ENCODE measurements at places on chromosomes 2 and 18.

GRCh38 chr2:204776781-204777559 is 231.7 kb downstream of the PARD3B start:
- no peaks in the 10 kb centered on the region for H3K36me3 ChIP-seq
- no peak overlapping the region for H3K4me3 ChIP-seq
- H3K27ac ChIP-seq = peak overlapping the region; percentile 56

DNA sequence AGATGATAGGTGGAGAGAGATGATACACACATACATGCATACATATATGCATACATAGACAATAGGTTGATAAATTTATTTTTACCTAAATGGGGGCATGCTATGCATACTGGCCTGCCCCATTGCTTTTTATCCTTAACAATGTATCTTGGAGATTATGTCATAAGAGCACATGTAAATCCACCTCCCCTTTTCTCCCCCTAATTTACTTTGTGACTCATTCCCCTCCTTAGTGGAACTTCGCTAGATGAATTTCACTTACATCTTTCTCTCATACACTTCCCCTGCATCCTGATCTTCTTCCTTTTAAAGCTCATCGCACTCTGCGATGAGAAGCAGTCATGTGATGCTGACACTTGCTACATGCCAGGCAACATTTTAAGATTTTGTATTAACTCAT is 223.6 kb downstream of the C1D start:
- no peak for DNase-seq
- peaks cover 28% of the 10 kb centered on the region for H3K4me1 ChIP-seq
- H3K36me3 ChIP-seq = no peaks in the 10 kb centered on the region
- no peaks in the 10 kb centered on the region for H3K27me3 ChIP-seq

- H3K4me3 ChIP-seq = no peak overlapping the region
- H3K27me3 ChIP-seq = peaks cover 26% of the 10 kb centered on the region
- H3K4me1 ChIP-seq = peaks cover 4% of the 10 kb centered on the region
Observed at GRCh38 chr2:26523750-26524149, 45.8 kb upstream of the OTOF start.

DNA sequence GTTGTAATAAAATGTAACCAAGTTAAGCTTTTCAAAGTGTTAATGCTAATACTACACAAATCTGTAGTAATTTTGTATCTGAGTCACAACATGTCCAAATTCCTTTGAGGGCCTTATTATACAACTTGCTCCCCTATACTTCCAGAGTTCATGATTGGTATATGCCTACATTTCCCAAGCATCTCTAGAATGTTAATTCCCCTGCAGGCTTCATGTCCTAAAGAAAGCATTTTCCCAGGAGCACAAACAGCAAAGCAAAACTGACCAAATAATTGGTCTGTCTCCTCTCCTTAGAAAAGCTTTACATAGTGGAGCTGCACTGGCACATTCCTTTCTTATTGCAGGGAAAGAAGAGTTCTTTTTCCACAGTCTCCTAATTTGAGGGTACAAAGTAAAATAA is 3.7 kb downstream of the ALS2 start:
- no peaks in the 10 kb centered on the region for H3K27me3 ChIP-seq
- H3K27ac ChIP-seq = peak overlapping the region; percentile 74
- H3K4me3 ChIP-seq = no peak overlapping the region
- H3K36me3 ChIP-seq = no peaks in the 10 kb centered on the region
- DNase-seq = no peak

DNA sequence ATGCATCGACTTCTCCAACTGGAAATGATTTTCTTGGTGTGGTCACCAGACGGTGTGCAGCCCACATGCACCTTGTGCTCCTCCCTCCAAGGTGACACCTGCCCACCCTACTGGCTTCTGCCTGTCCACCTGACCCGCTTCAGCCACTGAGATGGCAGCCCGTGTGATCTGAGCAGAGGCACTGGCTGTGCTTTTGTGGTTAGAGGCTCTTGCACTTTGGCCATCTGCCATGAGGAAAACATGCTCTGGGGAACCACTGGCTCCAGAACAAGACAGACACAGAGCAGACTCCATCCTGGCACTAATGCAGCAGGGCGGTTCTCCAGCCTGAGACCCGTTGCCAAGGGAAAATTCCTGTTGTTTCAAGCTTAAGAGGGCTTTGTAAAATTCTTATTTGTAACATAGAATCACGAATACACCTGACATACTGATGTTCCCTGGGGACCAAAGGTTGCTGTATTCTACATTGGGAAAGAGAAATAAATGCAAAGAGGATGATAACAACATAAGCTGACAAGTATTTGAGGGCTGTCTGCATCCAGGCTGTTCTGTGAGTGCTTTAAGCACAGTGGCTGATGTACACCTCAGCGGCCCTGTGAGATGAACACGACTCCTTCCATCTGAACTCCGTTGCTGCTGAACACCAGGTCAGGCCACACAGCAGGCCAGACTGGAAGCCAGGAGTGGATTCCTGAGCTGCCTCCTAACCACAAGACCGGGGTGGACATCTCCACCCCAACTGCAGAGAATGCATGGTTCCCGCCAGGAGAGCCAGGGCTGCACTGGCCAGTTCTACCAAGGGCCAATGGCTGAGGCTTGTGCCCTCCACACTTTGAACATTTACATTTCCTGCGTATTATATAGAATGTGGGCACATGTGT is 820.4 kb downstream of the GALR1 start:
- H3K4me3 ChIP-seq = no peak overlapping the region
- H3K27me3 ChIP-seq = peaks cover 25% of the 10 kb centered on the region
- no peaks in the 10 kb centered on the region for H3K4me1 ChIP-seq
- no peak overlapping the region for H3K27ac ChIP-seq
- no peak for DNase-seq
- no peaks in the 10 kb centered on the region for H3K36me3 ChIP-seq

GRCh38 chr2:97712693-97713295 is 582 bp upstream of the ZAP70 start:
- H3K36me3 ChIP-seq = no peaks in the 10 kb centered on the region
- no peak for DNase-seq
- peaks cover 36% of the 10 kb centered on the region for H3K4me1 ChIP-seq
- no peaks in the 10 kb centered on the region for H3K27me3 ChIP-seq

DNA sequence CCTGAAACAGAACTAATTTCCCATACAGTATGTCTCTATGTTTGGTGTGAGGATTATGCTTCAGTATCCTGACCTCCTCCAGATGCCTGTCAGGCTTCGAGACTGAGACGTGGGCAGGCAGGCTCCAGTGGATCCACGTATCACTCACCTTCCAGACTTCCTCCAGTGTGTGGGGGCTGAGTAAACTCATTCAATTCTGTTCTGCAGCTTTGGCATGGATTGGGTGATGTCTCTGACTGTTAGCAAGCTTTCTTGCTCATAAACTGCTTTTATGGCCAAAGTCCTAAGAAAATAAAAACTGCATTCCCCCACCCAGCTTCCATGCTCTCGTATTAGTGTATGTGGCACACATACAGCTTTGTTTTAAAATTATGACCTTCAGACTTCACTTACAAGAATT is 53.6 kb downstream of the CCDC93 start:
- H3K27me3 ChIP-seq = no peaks in the 10 kb centered on the region
- DNase-seq = no peak
- no peak overlapping the region for H3K27ac ChIP-seq
- H3K36me3 ChIP-seq = peaks cover 21% of the 10 kb centered on the region
- no peaks in the 10 kb centered on the region for H3K4me1 ChIP-seq

- H3K36me3 ChIP-seq = peaks cover 7% of the 10 kb centered on the region
- H3K27ac ChIP-seq = no peak overlapping the region
- peaks cover 34% of the 10 kb centered on the region for H3K4me1 ChIP-seq
Observed at GRCh38 chr2:165627470-165627869, 158.0 kb downstream of the CSRNP3 start.

DNA sequence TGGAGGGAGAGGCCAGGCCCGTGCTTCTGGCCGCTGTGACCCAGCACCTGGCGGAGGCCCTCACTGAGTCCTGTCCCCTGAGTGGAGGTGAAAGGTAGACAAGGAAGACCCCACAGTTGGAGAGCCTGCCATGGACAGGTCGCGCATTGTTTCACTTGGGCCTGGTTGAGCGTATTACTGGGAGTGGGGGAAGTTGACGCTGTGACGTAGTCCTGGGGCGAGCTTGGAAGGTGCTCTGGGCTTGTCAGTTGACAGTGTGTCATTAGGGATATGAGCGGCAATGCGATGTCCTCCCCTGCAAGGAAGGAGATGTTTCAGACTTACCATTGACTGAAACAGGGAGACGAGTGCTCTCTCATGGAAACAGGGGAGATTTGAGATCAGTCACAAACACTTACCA is 127.1 kb downstream of the SH3RF3 start:
- no peaks in the 10 kb centered on the region for H3K36me3 ChIP-seq
- no peak overlapping the region for H3K4me3 ChIP-seq
- H3K27me3 ChIP-seq = peaks cover 8% of the 10 kb centered on the region
- no peak for DNase-seq
- H3K27ac ChIP-seq = no peak overlapping the region
- no peaks in the 10 kb centered on the region for H3K4me1 ChIP-seq
